Activated B cell treated with CpG ODN at 0.5 μM for 24 hours (primary cell): ENCODE measurements at places on chromosomes 11 and 22. TPM values are rescaled to one million over a fixed set of nuclear protein-coding genes. Genes with fewer than 3 reads are reported as not detected.

- H3K27me3 ChIP-seq = no peaks in the 10 kb centered on the region
- no peaks in the 10 kb centered on the region for H3K36me3 ChIP-seq
- no peak overlapping the region for H3K4me3 ChIP-seq
These were observed 33.0 kb downstream of the YWHAH start for GRCh38 chr22:31977141-31977841.

DNA sequence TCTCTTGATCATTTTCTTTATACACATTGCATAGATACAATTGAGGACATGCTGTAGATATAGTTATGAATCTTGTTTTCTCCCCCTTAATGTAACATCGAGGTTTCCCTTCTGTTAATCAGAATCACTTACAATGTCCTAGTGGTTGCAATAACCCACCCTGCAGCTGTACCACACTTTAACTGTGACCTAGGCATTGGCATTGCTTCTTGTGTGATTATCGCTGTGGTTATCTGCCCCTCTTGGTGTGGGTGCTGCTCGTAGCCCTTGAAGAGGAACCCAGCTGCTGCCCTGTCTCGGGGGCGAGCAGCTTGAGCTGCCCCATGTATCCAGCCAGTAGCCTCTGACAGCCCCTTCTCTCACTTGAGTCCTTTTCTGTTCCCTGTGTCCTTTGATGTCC lies 1.5 kb downstream of the DGAT2 start:
- no peak for DNase-seq
- H3K27me3 ChIP-seq = no peaks in the 10 kb centered on the region
- H3K4me3 ChIP-seq = peak overlapping the region; percentile 83
- H3K4me1 ChIP-seq = peaks cover 71% of the 10 kb centered on the region

GRCh38 chr11:19822531-19822930 lies 109.9 kb downstream of the NAV2 start:
- no peaks in the 10 kb centered on the region for H3K4me1 ChIP-seq
- no peaks in the 10 kb centered on the region for H3K36me3 ChIP-seq
- peaks cover 16% of the 10 kb centered on the region for H3K27me3 ChIP-seq
- no peak for DNase-seq
- no peak overlapping the region for H3K27ac ChIP-seq
- H3K4me3 ChIP-seq = no peak overlapping the region

DNA sequence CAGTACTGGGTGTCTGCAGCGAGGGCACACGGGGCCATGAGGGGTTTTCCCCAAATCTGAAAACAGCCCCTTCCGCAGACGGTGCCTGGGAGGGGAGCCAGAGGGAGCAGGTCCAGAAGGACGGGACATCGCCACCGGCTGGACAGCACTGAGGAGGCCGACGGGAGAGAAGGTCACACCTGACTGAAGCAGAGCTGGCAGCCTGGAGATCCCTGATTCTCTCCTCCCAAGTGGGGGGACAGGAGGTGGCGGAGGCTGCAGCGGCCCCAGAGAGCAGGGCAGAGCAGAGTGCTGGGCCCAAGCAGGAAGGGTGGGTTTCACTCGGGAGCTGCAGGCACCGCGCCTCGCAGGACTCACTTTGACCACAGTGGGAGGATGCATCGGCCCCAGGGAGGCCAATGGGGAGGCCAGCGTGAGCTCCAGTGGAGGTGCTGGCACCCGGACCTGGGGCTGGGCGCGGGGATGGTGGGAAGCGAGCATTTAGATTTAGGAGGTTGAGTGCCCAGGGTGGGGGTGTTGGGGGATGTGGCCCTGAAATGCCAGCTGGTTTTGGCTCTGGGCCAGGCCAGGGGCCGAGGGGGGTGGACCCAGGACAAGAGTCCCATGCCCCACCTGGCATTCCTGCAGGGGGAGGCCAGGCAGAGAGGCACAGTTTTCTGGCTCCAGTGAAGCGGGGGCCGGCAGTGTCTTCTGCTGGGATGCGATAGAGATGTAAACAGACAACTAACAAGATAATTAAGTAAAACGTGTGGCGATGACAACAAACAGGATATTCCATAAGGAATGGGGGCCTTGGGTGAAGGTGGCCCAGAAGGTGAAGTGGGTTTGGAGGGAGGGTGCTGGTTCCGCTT lies 92.3 kb upstream of the FGF3 start:
- no peak for DNase-seq
- H3K36me3 ChIP-seq = no peaks in the 10 kb centered on the region
- H3K4me1 ChIP-seq = no peaks in the 10 kb centered on the region
- peaks cover 16% of the 10 kb centered on the region for H3K27me3 ChIP-seq

Gene SCT
- total RNA-seq = not detected in 2 replicates

DNA sequence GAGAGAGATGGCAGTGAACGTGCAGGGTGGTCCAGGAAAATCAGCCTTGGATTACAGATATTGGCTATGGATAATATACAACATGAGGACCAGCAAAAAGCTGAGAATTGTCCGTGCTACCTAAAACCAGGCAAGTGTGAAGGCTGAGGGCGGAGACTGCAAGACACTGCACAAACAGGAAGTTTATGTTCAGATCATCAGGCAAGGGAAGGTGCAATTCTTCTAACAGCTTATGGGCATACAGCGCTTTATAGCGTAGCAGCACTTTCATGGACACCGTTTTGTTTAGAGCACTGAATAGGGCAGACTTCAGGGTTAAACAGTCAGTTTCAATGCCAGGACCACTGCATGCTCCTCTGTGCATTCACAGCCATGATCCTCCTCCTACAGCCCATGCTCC lies 93.1 kb upstream of the TMEM45B start:
- H3K4me1 ChIP-seq = no peaks in the 10 kb centered on the region
- H3K27me3 ChIP-seq = no peaks in the 10 kb centered on the region
- no peak overlapping the region for H3K27ac ChIP-seq
- H3K4me3 ChIP-seq = no peak overlapping the region

GRCh38 chr11:65188486-65188885 lies 6.8 kb downstream of the CAPN1 start:
- peaks cover 86% of the 10 kb centered on the region for H3K36me3 ChIP-seq
- peaks cover 6% of the 10 kb centered on the region for H3K4me1 ChIP-seq
- no peak for DNase-seq
- H3K27me3 ChIP-seq = no peaks in the 10 kb centered on the region
- H3K27ac ChIP-seq = no peak overlapping the region

Gene PKP3
- 0.18 TPM in 1 of 2 replicates, not detected in the other for total RNA-seq

Gene KCNJ1
- total RNA-seq = 0.20 TPM in 1 of 2 replicates, not detected in the other

DNA sequence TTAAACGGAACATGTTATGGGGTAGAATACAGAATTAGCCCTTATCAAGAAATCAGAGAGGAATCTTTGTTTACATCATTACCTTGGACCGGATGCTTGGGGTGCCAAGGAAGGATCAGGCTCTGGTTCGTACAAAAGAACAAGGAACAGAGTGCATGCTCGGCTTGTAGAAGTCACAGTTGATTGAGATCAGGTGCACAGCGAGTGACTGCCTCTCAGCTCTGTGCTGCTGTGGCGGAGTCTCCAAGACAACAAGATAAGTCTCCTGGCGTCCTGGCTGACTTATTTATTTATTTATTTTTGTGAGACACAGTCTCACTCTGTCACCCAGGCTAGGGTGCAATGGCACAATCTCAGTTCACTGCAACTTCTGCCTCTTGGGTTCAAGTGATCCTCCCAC lies 31.8 kb downstream of the GLB1L2 start:
- H3K4me3 ChIP-seq = no peak overlapping the region
- H3K27me3 ChIP-seq = peaks cover 13% of the 10 kb centered on the region
- no peaks in the 10 kb centered on the region for H3K4me1 ChIP-seq
- DNase-seq = no peak

Gene RAB36
- 1.7 and 2.1 TPM in 2 replicates for total RNA-seq

Gene GGT1
- 7.3 and 7.6 TPM in 2 replicates for total RNA-seq

- peaks cover 11% of the 10 kb centered on the region for H3K4me1 ChIP-seq
- H3K4me3 ChIP-seq = no peak overlapping the region
- no peak overlapping the region for H3K27ac ChIP-seq
- DNase-seq = no peak
These were observed 9.3 kb downstream of the KLHL35 start for GRCh38 chr11:75423721-75424120.

- DNase-seq = no peak
- no peaks in the 10 kb centered on the region for H3K4me1 ChIP-seq
- peaks cover 2% of the 10 kb centered on the region for H3K27me3 ChIP-seq
- no peak overlapping the region for H3K27ac ChIP-seq
These were observed 2.5 kb downstream of the GLYATL1 start for GRCh38 chr11:58941838-58942237.

- no peak overlapping the region for H3K27ac ChIP-seq
- no peak for DNase-seq
- H3K4me1 ChIP-seq = no peaks in the 10 kb centered on the region
- no peak overlapping the region for H3K4me3 ChIP-seq
These were observed 1527.9 kb downstream of the BRD1 start for GRCh38 chr22:48299801-48300200.

Gene TMEM121B
- total RNA-seq = 0.16 and 0.17 TPM in 2 replicates

GRCh38 chr22:20015187-20015625 lies 1.4 kb downstream of the ARVCF start:
- peak overlapping the region; percentile 64 for H3K4me3 ChIP-seq
- H3K4me1 ChIP-seq = peaks cover 11% of the 10 kb centered on the region
- H3K27ac ChIP-seq = no peak overlapping the region

DNA sequence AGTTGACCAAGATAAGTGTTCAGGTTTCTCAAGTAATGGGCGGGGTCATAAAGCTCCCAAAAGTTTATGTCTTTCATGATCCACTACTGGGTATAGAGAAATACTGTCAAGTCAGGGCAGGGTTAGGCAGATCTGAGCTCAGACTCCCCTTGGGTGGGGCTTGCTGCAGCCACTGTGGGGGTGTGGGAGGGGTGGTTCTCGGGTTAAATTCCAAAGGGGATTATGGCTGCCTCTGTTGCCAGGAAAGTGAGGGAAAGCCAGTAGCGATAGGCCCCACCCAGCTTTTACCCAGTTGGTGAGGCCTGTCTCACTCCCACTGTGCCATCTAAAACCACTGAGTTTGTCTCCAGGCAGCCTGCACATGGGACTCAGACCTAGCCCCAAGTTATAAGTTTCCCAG lies 37.8 kb downstream of the DLG2 start:
- DNase-seq = no peak
- H3K4me3 ChIP-seq = no peak overlapping the region
- no peak overlapping the region for H3K27ac ChIP-seq
- H3K27me3 ChIP-seq = peaks cover 2% of the 10 kb centered on the region
- no peaks in the 10 kb centered on the region for H3K4me1 ChIP-seq
- peaks cover 6% of the 10 kb centered on the region for H3K36me3 ChIP-seq

DNA sequence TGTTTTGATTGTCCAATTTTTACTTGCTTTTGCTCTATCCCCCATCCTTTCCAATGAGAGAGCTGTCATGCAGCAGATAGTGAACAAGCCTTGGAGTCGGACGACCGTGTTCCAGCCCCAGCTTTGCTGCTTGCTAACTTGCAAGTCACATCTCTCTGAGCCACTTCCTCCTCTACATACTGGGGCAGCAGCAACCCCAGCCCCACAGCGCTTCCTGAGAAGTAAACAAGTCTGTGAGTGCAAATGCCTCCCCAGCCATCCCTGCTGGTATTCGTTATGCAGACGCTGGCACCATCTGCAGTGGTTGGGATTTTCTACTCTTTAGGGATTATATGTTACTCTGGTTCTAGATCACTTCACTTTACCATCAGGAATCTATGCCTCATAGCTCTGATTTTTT lies 35.0 kb downstream of the TPBGL start:
- no peak for DNase-seq
- H3K27ac ChIP-seq = peak overlapping the region; percentile 83
- H3K4me3 ChIP-seq = peak overlapping the region; percentile 61
- H3K36me3 ChIP-seq = no peaks in the 10 kb centered on the region

- no peak for DNase-seq
- H3K36me3 ChIP-seq = no peaks in the 10 kb centered on the region
- H3K27ac ChIP-seq = no peak overlapping the region
These were observed 111.8 kb downstream of the MPPED2 start for GRCh38 chr11:30474151-30474954.

Gene WEE1
- 29.4 and 33.7 TPM in 2 replicates for total RNA-seq

GRCh38 chr11:112113539-112114457 lies 27.1 kb downstream of the SDHD start:
- H3K27me3 ChIP-seq = no peaks in the 10 kb centered on the region
- no peak overlapping the region for H3K27ac ChIP-seq
- H3K36me3 ChIP-seq = no peaks in the 10 kb centered on the region
- no peak overlapping the region for H3K4me3 ChIP-seq
- DNase-seq = no peak

Gene GTSE1
- 0.34 and 0.95 TPM in 2 replicates for total RNA-seq

DNA sequence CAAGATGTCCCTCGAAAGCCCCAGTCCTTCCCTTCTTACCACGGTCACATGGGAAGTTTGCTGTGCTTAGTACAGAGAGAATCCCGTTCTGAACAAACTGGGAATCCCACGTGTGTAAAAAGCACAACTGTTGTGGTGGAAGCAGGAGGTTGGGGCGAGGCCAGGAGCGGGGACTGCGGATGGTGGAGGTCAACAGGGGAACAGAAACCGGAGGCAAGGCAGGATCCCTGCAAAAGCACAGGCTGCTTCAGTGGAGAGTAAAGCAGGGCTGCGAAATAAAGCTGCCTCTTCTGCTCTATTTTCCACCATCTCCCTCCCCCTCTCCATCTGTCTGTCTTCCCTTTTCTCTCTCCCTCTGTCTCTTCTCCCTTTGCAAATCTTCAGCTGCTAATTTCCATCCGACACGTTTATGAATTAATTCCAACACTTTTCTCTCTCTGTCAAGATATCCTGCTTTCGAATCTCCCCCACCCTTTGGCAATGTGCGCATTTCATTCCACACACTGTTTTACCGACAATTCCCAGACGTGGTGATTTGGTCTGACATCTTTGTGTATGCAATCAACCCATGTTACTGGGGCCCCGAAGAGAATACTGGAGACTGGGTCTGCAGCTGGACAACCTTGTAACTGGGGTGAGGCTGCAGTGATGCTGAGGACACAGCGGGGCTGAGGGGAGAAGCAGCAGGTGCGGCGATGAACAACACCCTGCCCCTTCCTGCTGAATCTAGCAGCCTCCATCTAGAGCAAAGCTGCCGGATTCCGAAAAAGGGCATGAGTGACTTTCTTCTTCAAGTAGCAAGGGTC lies 571.8 kb downstream of the OPCML start:
- no peaks in the 10 kb centered on the region for H3K36me3 ChIP-seq
- H3K27me3 ChIP-seq = no peaks in the 10 kb centered on the region
- no peak for DNase-seq
- H3K27ac ChIP-seq = no peak overlapping the region

GRCh38 chr22:40417041-40417440 lies 46.6 kb downstream of the SGSM3 start:
- H3K4me3 ChIP-seq = no peak overlapping the region
- DNase-seq = no peak
- H3K27ac ChIP-seq = peak overlapping the region; percentile 91
- peaks cover 75% of the 10 kb centered on the region for H3K4me1 ChIP-seq

Gene KIF18A
- total RNA-seq = 4.1 and 4.4 TPM in 2 replicates

GRCh38 chr11:134529212-134530096 lies 117.4 kb upstream of the B3GAT1 start:
- H3K36me3 ChIP-seq = no peaks in the 10 kb centered on the region
- H3K4me3 ChIP-seq = no peak overlapping the region
- no peak overlapping the region for H3K27ac ChIP-seq
- peaks cover 5% of the 10 kb centered on the region for H3K27me3 ChIP-seq
- H3K4me1 ChIP-seq = no peaks in the 10 kb centered on the region

Gene SUN2
- total RNA-seq = 122 and 146 TPM in 2 replicates

Gene RAG2
- total RNA-seq = not detected in 2 replicates

DNA sequence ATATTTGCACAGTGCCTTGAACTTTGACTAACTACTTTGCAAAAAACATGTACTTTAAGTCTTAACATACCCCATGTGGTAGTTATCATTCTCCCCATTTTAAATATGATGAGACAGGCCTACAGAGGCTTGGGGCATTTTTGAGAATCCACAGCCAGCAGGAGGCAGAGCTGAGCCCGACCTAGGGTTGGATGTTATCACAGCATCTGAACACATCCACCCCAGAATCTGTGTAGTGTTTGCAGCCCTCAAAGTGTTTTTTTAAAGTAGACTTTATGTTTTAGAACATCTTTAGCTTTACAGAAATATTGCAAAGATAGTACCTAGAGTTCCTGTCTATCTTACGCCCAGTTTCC lies 17.6 kb downstream of the OTOG start:
- H3K36me3 ChIP-seq = no peaks in the 10 kb centered on the region
- H3K27me3 ChIP-seq = peaks cover 4% of the 10 kb centered on the region
- no peaks in the 10 kb centered on the region for H3K4me1 ChIP-seq
- no peak overlapping the region for H3K4me3 ChIP-seq

Gene MAPK11
- total RNA-seq = 10.7 and 11.3 TPM in 2 replicates

Gene TAGLN
- total RNA-seq = 14.2 and 17.9 TPM in 2 replicates
